ENCODE measurements at places on chromosomes 2 and 18.
A peak's percentile ranks its signal among the peaks of the same experiment; 100 is the strongest.

- no peak for DNase-seq
Measured at GRCh38 chr2:136394136-136395060, 276.4 kb upstream of the CXCR4 start.

DNA sequence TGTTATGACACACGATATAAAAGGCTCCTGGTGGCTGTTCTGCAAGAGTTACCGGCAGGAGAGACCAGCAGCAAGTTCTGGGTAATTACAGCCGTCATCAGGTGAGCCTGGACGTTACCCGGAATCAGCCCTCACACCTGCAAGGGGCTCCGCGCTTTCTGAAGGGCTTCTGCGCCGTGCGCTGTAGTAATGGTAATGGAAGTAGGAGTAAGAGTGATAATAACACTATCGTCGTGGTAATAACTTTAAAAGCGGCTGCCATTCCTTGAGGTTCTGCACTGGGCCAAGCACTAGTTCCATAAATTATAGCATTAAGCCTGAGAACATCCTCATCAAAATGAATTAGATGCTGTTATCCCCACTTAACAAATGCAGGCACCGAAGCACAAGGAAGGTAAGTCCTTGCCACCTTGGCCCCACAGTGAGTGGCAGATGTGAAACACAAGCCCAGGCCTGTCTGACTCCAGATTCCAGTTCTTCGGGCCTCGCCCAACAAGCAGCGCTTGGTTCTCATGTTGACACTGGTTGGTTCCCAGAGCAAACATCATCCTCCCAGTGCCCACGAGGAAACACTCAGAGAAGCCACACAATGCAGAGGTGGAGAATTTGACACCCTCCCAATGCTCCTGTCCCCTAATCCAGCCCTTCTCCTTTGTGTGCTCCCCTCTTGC, 205.2 kb downstream of the EIPR1 start:
- DNase-seq = no peak

- peak; percentile 78 for DNase-seq
Measured at GRCh38 chr2:26846334-26847306, 1.3 kb upstream of the DPYSL5 start.

DNA sequence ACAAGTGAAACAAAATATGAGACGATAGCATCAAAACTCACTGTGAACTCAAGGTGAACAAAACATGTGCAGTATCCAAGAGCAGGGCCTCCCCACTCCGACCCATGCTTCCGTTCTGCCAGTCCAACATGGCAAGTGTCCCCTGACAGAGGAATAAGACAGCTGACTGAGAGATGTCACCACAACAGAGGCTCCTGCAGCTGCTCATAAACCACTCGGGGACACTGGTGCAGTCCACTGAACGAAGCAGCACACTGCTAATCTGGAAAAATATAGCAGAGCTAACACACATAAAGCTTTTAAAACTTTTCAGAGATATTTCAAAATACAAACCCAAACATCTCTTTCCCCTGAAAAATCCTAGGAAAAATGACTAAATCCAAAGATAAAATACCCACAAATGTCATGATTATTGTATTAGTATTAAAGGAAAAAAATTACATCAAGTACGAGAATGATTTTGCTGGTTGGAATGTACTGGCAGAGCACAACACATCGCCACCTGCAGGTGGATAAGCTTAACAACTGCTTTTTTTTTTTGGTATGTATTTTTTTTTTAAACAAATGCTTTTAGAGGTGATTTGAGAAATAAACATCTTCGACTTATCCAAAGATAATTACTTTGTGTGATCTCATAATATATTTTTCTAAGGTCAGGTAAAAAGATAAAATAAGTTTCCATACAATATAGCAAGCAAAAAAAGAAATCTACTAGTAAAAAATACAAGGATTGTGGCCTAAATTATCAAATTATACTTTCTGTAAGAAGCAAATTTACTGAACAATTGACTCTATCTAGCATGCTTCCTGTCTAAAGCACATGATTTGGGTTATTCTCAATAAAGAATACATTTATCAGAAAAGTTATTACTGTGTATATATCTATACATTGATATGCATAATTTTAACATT, 18.6 kb downstream of the THADA start:
- DNase-seq = peak; percentile 45

GRCh38 chr2:11379558-11379957, 35.1 kb upstream of the ROCK2 start:
- no peak for DNase-seq

DNA sequence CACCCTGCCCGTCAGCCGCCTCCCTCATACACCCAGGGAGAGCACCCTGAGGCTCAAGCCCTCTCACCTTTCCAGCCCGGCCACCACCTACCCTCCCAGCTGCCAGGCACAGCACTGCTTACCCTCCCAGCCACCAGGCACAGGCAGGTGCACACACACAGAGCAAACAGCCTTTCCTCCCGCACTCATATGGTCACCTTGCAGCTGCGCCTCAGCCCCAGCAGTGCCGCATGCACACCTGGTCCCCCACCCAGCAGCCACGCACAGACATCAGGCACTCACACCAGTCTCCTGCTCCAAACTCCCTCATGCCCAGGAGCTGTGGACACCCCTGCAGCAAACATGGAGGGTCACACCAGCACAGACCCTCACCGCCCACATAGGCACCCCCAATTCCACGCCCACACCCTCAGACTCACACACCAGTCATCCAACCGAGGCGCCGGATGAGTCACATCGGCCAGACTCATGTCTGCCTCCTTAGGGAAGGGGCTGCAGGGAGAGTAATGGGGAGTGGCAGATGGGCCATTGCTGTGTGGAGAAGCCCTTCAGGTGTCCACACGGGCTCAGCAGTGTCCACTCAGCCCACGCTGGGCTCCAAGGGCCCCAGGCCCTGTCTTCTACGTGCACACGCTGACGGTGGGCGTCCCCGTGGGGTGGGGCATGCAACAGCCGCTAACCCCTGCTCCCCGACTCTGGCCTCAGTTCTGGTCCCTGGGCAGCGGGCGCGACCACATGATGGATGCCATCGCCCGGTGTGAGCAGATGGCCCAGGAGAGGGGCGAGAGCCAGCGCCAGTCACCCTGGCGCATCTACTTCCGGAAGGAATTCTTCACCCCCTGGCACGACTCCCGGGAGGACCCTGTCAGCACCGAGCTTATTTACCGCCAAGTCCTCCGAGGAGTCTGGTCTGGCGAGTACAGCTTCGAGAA, 22.3 kb upstream of the GPR17 start:
- no peak for DNase-seq

DNA sequence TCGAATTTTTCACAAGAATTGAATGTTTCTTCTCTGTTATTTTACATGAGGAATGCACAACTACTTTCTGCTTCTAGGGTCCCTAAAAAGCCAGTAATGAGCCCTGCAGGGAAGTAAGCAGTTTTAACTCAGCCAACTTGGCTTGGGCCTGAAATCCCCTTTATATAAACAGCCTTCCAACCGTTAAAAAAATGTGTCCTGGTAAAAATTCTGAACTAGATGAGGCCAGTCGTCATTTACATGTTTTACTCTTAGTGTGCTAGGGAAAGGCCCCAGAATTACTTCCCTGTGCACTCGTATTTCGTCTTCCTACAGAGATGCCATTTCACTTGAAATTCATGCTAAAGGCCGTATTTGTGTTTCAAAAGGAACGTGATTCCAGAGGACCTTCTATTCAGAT, 42.4 kb upstream of the RPE start:
- no peak for DNase-seq

- DNase-seq = no peak
Measured at GRCh38 chr18:30088238-30089015, 954.1 kb downstream of the DSC3 start.

- no peak for DNase-seq
Measured at GRCh38 chr2:196459539-196459938, 180.0 kb upstream of the CCDC150 start.

GRCh38 chr2:157898591-157898996, 22.5 kb upstream of the ACVR1 start:
- no peak for DNase-seq

DNA sequence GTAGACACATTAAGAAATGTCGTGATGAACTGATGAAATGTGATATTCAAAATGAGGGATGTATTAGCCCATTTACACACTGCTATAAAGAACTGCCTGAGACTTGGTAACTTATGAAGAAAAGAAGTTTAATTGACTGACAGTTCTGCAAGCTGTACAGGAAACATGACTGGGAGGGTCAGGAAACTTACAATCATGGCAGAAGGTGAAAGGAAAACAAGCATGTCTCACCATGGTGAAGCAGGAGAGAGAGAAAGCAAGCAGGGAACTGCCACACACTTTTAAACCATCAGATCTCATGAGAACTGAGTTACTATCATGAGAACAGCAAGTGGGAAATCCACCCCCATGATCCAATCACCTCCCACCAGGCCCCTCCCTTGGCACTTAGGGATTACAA, 1010.8 kb upstream of the CELF4 start:
- no peak for DNase-seq

GRCh38 chr18:8011361-8011760, 444.2 kb downstream of the PTPRM start:
- DNase-seq = no peak

GRCh38 chr2:196140213-196140612, 31.2 kb downstream of the STK17B start:
- DNase-seq = no peak

DNA sequence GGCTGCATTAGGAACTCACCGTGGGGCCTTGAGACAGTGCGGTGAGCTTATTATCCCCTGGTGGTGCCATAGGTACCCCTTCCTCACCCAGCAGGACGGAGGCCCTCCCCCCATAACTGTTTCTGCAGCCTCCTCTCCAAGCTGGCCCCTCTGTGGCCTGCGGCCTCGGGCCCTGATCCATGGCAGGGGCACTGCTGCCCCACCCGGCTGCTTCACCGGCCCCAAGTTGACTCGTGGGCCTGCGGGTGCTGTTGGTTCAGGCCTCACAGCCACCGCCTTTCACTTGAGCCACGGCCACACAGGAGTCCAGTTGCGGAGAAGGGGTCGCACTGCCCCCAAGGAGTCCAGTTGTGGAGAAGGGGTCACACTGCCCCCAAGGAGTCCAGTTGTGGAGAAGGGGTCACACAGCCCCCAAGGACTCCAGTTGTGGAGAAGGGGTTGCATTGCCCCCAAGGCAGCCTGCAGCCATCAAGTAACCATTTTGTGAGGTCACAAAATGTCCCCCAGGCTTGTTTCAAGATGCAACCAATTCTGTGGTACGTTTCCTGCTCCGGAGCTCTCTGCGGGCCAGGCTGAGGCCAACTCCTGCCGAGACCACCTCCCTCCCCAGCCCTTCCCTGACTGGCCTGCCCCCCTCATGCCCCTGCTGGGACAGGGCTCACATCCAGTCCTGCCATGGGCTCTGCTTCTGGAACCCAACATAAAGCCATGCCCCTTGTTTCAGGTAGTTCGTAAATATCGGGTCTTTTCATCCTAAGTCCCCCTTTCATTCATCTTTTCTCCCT, 4.6 kb downstream of the LRRFIP1 start:
- no peak for DNase-seq

DNA sequence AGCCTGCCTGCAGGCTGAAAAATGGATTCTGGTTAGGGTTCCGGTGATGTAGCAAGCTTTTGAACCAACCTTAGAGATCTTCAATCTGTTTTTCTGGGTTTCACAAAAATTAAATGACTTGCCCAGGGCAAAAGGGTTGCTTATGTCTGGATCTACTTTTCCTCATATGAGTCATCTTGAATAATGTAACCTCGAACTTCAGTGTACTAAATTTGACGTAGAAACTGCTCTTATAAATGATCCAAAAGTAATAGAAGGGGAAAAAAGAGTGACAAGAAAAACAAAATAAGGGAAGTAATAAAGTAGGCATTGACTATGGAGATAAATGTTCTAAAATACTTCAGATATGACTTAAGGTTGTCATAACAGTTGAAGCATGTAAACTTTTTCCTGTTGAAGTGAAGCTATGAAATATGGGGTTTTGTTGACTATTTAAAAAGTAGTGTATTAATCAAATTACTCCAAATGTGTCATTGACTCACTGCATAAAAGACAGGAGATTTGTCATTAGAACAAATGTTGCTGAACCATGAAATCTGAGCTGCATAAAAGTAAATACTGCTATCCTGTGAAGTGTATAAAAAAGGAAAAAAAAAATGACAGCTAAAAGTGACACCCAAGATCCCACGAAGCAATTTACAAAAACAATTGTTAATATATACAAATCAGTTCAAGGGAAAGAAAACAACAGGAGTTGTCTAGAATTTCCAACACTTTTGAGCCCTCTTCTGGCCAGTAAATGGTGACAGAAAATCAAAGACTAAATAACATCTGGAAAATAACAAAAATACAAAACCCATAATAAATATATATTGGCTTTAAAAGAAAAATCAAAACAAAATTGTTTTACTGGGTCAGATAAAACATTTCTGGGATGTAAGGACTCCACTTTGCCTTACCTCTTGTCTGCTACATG, 103.6 kb upstream of the SERPINE2 start:
- DNase-seq = no peak

- DNase-seq = no peak
Measured at GRCh38 chr2:235968155-235968554, 200.0 kb downstream of the GBX2 start.

DNA sequence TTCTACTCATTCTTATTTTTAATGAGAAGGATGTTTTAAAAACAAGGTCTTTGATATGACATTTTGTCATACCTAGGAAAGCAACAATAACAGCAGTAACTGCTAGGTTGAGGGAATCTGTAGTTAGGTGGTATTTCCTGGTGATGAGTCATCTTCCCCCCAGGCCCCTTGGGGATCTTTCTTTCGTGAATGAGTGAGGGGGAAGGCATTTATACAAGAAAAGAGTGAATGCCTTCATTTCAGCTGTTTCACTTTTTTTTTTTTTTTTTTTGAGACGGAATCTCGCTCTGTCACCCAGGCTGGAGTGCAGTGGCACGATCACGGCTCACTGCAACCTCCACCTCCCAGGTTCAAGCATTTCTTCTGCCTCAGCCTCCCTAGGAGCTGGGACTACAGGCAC, 108.6 kb downstream of the MAP4K4 start:
- peak; percentile 41 for DNase-seq
